ENCODE measurements at places on chromosomes 1 and 21.

- no peak for DNase-seq
These were observed 42.8 kb downstream of the NMNAT2 start for GRCh38 chr1:183375381-183375780.

DNA sequence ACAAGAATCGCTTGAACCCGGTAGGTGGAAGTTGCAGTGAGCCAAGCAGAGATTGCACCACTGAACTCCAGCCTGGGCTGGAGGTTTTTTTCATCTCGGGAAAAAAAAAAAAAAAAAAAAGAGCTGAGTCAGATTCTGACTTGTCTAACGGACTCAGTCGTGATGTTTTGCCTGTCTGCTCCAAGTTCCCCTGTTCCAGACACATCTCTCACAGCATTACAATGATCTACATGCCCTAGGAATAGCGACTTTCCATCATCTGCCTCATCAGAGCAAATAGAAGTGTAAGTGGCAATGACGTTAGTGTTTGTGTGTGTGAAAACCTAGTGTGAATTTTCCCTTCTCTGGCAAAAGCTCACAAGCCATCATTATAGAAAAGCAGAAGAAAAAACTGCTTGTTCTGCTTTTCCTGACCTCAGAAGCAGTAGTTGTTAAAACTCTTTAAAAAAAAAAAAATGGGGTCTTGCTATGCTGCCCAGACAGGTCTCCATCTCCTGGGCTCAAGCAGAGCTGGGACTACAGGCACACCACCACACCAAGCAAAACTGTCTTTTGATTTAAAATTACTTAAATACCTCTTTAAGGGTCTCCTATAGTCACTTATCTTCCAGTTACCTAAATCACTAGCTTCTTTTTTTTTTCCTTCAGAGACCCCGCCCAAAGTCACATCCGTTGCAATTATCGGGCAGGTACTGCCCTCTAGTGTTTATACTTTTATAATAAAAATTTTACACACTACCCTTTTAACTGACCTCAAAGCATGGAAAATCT lies 37.3 kb downstream of the PLEKHO1 start:
- DNase-seq, result no peak

GRCh38 chr1:167057241-167057688 lies 32.9 kb downstream of the GPA33 start:
- DNase-seq, result no peak

GRCh38 chr1:93109578-93109977 lies 30.5 kb downstream of the MTF2 start:
- DNase-seq, result no peak

DNA sequence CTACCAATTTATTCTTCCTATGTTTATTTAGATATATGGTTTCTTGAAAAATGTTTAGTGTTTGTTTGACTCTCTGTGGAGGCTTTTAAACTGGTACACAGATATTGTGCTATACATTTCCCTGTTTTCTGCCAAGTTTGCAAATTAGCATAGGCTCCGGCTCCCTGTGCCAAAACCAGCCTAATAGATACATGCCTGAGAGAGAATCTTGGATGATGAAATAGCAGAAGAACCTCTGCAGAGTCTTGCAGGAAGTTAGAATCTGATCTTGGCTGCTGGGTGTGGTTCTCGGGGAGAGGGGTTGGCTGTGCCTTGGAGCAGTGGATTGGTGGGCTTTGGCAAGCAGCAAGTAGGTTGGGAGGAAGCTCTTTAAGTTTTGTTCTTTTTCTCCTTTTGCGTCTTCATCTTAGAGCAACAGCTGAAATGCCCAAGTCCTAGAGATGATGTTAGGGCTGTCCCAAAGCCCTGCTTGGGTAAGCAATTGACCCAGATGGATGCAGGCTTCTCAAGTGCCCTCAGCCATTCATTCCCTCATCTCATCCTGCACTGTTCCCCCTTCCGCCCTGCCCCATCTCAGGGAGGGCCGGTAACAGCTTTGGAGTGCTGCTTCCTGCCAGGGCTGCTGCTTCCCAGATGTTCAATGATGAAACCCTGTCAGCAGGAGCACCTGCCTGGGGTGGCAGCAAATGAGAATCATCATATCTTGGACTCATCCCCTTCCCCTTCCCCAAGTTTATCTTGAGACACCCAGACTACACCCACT lies 9.3 kb downstream of the PLA2G2A start:
- DNase-seq, result no peak

- DNase-seq, result no peak
These were observed 31.7 kb upstream of the DNAH14 start for GRCh38 chr1:224897529-224898327.

GRCh38 chr1:5913078-5913845 lies 79.0 kb downstream of the NPHP4 start:
- DNase-seq, result no peak

DNA sequence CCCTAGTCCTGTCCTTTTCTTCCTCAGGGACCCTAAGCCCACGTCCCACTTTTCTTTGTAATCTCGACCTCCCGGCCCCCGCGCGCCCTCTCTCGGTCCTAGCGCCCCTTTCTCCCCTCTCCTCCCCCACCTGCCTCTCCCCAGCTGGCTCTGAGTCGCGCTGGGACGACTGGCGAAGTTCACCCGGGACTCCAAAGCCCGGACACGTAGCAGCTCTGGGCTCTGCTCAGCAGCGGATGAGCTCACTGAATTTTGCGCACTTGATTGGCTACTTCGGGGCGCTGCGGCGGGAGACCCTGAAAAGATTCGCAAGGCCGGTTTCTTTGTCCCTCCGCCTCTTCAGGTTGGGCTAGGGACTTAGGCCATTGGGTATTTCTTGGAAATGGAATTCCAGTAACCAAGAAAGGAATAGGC lies 16.3 kb upstream of the ACKR1 start:
- no peak for DNase-seq

GRCh38 chr1:85799737-85800136 lies 91.5 kb upstream of the ZNHIT6 start:
- no peak for DNase-seq

GRCh38 chr1:184583849-184584248 lies 170.8 kb downstream of the EDEM3 start:
- no peak for DNase-seq

GRCh38 chr1:2135441-2135841 lies 59.1 kb downstream of the FAAP20 start:
- DNase-seq, result no peak

DNA sequence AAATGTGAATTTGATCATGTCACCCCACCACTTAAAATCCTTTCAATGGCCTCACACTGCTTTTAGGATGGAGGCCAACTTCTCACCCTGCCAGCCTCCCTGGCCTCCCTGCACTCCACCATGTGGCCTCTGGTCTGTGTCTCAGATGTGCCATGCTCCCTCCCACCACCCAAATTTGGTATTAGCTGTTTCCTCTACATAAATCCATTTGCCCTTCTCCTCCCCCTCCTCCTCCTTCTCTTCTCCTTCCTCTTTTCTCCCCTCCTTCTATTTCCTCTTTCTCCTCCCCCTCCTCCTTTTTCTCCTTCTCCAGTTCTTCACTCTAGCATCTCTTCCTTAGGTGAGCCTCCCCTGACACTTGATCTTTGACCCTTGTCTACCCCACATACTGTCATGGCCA lies 16.7 kb upstream of the GUCA2B start:
- no peak for DNase-seq

- no peak for DNase-seq
These were observed 49.0 kb downstream of the NRIP1 start for GRCh38 chr21:15015622-15016471.
